ENCODE measurements at places on chromosomes 6 and 20.

DNA sequence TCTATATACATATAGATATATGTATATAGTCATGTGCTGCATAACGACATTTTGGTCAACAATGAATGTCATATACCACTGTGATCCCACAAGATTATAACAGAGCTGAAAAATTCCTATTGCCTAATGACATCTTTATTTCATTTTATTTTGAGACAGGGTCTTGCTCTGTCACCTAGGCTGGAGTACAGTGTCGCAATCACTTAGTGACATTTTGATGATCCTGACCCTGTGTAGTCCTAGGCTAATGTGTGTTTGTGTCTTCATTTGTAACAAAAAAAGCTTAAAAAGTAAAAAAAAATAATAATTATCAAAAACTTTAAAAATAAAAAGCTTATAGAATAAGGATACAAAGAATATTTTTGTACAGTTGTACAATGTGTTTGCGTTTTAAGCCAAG is 4.0 kb upstream of the FAM8A1 start:
- DNase-seq: no peak

DNA sequence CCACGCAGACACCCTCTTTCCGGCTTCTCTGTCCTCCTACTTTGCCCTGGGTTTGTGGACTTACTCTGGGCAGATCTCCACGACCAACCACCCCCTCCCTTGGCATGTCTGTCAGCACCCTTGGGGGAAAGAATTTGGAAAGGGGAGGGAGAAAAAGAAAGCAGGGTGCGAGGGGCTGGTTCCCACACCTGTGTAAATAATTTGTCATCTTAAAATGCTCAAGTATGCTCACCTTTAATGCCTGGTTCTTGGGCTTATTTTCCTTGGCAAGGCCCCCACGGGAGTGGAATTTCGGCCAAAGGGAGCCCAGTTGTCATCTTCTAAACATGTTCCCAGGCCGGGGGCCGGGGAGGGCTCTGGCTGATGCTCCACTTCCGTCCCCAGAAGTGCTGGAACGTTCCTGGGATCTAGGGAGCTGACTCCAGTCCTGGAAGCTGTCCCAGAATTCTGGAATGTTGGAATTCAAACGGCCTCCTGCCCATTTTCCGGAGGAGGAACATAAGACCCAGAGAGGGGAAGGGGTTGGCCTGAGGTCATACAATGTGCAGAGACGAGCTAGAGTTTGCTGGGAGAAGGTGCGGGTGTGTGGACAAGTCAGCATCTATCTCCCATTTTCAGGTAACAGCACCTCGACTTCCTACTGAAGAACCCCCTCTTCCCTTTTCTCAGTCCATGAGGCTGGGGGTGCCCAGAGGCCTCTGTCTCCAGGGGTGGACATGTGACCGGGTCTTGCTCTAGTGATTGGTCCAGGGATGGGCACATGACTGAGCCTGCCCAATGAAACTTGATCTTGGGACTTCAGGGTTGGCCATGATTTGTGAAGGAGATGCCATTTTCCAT is 122.3 kb downstream of the CEBPB start:
- peak; percentile 95 for DNase-seq

DNA sequence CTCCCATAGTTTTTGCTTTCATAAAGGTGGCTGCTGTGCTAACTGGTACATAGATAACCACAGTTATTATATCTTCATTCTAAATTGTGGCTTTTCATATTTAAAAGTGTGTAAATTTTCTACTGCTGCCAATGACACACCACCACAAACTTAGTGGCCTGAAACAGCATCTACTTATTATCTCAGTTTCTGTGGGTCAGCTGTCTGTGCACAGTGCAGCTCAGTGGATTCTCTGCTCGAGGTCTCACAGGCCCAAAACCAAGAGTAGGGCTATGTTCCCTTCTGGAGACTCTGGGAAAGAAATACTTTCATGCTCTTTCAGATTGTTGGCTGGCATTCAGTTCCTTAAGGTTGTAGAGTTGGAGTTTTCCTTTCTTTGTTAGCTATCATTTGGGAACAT is 90.1 kb downstream of the LMBRD1 start:
- DNase-seq: no peak

GRCh38 chr6:13292774-13293173 is 35.6 kb downstream of the TBC1D7 start:
- no peak for DNase-seq

- no peak for DNase-seq
Observed at GRCh38 chr6:2508071-2508470, 242.7 kb downstream of the MYLK4 start.

DNA sequence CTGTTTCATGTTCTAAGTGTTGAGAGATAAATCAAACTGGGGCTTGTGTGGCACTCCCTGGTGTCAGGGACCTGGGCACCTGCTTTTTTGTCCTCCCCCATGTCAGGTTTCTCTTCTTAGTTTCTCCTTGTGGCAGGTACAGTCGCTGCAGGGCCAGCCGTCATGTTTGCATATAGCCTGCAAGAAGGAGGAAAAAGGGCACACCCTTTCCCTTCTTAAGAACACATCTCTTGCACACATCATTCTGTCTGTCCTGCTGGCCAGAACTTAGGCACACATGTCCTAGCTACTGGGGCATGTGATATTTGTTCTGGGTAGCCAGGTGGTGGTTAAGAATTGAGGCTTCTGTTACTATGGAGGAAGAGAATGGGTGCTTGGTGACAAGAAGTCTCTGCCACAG is 27.9 kb downstream of the CDC5L start:
- no peak for DNase-seq

GRCh38 chr20:51139891-51140290 is 117.0 kb upstream of the KCNG1 start:
- DNase-seq: no peak
